ENCODE measurements at places on chromosomes 3 and 15.
A peak's percentile ranks its signal among the peaks of the same experiment; 100 is the strongest.

- DNase-seq: no peak
Observed at GRCh38 chr15:45457220-45457619, 65.3 kb downstream of the SLC30A4 start.

GRCh38 chr3:40329071-40329470 lies 19.6 kb downstream of the EIF1B start:
- DNase-seq: no peak

DNA sequence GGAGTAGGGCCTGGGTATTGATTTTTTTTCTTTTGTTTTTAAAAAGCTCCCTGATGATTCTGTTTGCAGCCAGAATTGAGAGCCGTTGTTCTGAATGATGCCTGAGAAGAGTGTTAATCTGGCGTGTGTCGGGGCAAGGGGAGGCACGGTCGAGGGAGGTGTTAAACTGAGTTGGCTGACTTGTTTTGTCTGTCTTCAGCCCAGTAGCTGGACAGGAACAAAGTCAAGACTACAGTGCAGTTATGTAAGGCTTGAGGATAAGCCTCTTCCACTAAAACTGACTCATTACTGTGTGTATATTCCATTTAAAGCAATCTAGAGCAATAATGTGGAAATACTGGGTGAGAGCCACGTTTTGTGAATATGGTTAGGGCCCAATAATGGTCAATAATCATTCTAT lies 119.0 kb upstream of the DLG1 start:
- DNase-seq: no peak

DNA sequence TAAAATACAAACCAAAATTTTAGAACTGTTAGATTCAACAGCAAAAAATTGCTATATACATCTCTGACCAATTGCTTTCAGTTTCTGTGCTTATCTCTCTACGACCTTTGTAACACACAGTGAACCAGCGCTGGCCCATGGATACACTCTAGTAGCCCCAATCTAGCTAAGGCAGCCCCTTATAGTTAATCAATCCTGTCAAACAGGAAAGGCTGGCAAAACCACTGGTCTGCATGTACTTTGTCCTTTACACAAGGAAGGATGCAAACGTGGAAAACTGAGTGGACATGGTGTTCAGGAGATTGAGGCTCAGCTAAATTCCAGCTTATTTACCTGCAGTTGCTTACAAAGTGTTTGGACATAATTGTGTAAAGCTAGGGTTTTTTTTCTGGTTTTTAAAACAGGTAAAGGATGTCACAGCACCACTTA lies 25.9 kb downstream of the ADGRG7 start:
- no peak for DNase-seq

- DNase-seq: no peak
Observed at GRCh38 chr15:97791824-97792792, 168.4 kb upstream of the ARRDC4 start.

DNA sequence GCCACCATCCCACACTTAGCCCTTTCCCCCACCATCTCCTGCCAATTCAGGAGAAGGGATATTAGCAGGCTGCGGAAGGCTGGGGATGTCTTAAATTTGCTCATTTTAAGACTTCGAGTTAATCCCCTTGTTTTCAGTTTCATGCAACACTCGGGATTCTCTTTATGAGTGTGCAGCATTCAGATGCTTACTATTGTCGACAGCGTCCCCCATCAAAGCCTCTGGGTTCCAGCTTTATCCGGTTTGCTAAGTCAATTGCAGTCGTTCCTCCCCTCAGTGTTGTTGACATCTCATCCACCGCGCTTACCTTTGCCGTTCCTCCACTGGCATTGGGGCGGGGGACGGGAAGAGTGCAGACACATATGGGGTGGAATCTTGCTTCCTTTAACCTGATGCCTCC lies 220.2 kb downstream of the VPS13C start:
- DNase-seq: no peak

GRCh38 chr3:49132437-49133225 lies at the start of gene LAMB2:
LAMB2 (minus strand) TSS chr3:49133050; CDS start chr3:49132867, 183 bp downstream.
- peak; percentile 76 for DNase-seq

DNA sequence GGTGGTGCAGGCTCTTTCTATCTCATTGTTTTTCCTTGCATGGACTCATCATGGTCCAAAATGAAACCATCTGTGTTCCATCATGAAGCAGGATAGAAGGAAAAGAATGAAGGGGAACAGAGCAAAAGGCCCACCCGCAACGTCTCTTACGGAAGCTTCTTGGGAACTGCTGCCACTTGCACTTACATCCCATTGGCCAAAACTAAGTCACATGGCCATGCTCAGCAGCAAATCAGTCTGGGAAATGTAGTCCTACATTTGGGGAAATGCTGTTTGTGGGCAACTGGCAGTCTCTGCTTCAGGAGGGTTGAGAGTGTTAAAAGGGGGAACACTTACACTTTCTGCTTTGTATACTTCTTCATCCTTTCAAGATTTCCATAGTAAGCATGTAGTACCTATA lies 191.6 kb downstream of the SV2B start:
- DNase-seq: no peak

DNA sequence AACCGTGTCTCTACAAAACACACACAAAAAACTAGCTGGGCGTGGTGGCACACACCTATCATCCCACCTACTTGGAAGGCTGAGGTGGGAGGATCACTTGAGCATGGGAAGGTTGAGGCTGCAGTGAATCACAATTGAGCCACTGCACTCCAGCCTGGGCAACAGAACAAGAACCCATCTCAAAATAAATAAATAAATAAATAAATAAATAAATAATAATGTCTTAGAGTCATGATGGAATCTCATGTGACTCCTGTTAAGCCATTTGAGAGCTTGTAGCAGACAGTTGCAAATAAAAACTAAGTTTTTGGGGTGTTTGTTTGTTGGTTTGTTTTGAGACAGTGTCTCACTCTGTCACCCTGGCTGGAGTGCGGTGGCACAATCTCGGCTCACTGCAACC lies 33.2 kb downstream of the SLC12A1 start:
- DNase-seq: no peak

GRCh38 chr3:45736707-45737106 lies 47.5 kb downstream of the SACM1L start:
- DNase-seq: no peak

Data from dorsolateral prefrontal cortex (tissue), 122 donors.